ENCODE measurements at places on chromosomes 5 and 9. TPM values are rescaled to one million over a fixed set of nuclear protein-coding genes. Genes with fewer than 3 reads are reported as not detected.

- H3K36me3 ChIP-seq, result no peaks in the 10 kb centered on the region
- no peak overlapping the region for H3K27ac ChIP-seq
- no peak for DNase-seq
- H3K4me3 ChIP-seq, result no peak overlapping the region
- no peaks in the 10 kb centered on the region for H3K27me3 ChIP-seq
- no peaks in the 10 kb centered on the region for H3K4me1 ChIP-seq
Observed at GRCh38 chr5:2103940-2104339, 221.2 kb upstream of the IRX4 start.

DNA sequence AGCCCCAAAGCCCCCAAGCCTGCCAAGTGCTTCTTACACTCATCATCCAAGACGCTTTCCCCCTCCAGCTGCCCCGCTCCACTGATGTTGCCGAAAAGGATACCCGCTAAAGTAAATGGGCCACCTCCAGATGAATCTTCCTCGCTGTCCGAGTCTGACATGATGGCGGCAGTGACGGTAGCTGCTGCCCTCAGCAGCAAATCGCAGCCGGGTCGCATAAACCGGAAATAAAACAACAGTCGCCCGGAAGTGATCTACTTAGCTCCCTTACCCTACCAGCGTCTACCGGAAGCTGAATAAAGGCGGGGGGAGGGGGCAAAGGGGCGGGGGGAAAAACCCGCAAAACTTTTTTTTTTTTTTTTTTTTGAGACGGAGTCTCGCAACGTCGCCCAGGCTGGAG lies at the start of gene TAF1L:
Gene TAF1L (minus strand): TSS at position 308 of the 400 bp plus-strand sequence. CDS start 90 bp downstream, at position 218.
- no peaks in the 10 kb centered on the region for H3K4me1 ChIP-seq
- no peaks in the 10 kb centered on the region for H3K36me3 ChIP-seq
- no peak within 1 kb of the TSS for H3K4me3 ChIP-seq
- H3K27me3 ChIP-seq, result no peaks in the 10 kb centered on the region

DNA sequence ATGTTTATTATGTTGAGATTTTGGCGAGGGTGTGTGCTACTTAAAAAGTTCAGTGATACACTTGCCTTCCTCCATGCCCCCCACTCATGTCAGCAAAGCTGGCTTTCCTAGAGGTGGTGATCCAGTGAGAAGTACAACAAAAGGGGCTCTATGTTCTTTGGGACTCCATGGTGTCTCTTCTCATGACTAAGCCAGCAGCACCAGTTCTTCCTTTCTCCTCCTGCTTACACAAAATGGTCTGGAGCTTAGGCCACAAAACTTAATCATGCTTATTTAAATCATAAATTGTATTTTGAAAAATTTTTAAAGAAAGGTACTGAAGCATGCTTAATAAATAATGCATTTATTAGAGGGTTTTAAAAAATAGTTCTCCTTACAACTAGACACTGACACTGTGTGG lies 22.4 kb downstream of the MOCS2 start:
- no peak overlapping the region for H3K4me3 ChIP-seq
- DNase-seq, result no peak
- H3K4me1 ChIP-seq, result peaks cover 14% of the 10 kb centered on the region
- no peaks in the 10 kb centered on the region for H3K27me3 ChIP-seq

GFPT2 gene
- 16.1 TPM for total RNA-seq

CENPK gene
- not detected for total RNA-seq

DNA sequence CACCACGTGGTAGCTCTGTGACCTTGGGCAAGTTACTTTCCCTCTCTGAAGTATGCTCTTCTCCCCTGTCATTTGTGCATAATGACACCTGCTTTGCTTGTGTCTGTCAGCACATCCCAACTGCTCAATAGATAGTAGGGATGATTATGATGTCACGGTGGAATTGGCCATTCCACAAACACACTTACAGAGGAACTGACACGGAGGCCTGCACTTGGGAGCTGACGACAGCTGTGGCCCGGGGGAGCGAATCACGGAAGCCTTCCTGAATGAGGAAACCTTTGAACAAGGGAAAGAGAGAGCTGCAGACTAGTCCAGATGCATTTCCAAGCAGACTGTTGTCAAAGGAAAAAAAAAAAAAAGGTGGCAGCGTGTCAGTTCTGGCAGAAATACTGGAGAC lies 21.0 kb downstream of the TLX3 start:
- H3K27ac ChIP-seq, result no peak overlapping the region
- no peaks in the 10 kb centered on the region for H3K36me3 ChIP-seq
- no peak for DNase-seq
- no peaks in the 10 kb centered on the region for H3K4me1 ChIP-seq

LRRC70 gene
- 2.8 TPM for total RNA-seq

DND1 gene
- total RNA-seq, result 0.36 TPM

DNA sequence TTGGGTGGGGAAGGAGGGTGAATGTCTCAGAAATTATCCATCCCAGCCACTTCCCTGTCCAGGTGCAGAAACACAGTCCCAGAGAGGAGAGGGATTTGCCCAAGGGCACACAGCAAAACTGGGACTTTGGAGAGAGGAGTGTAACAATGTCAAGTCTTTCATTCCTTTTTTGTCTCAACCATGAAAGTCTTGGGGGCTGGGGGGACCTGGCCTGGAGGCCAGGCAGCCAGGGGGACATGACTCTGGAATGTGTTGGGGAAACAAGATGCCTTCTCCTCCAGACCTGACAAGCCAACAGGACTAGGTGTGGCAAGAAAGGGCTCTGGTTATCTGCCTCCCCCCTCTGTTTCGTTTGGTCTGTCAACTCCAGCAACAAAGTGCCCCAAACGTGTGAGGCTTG lies 13.9 kb upstream of the HAND1 start:
- H3K4me1 ChIP-seq, result peaks cover 3% of the 10 kb centered on the region
- H3K36me3 ChIP-seq, result no peaks in the 10 kb centered on the region
- no peak overlapping the region for H3K4me3 ChIP-seq
- peak; percentile 15 for DNase-seq
- no peak overlapping the region for H3K27ac ChIP-seq

DNA sequence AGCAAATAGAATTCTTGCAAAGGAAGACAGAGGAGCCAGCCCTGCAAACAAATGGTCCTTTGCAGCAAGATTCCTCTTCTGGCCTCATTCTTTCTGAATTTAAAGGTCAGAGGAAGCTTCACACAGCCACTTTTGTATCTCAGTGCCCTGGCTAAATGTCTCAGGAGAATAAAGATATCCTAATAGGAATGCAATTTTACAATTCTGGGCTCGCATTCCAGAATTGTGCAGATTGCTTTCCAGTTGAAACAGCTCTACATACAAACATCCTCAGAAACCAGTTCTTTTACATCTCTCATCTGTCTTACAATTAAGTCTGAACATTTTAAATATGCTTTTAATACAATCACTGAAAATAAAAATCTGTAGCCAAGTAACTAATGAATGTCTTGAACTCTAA lies 14.6 kb upstream of the ACOT12 start:
- no peak overlapping the region for H3K27ac ChIP-seq
- H3K36me3 ChIP-seq, result no peaks in the 10 kb centered on the region
- DNase-seq, result no peak
- no peaks in the 10 kb centered on the region for H3K4me1 ChIP-seq

Measured in sigmoid colon (tissue), 7 donors.